ENCODE measurements at places on chromosomes 5 and 9.

DNA sequence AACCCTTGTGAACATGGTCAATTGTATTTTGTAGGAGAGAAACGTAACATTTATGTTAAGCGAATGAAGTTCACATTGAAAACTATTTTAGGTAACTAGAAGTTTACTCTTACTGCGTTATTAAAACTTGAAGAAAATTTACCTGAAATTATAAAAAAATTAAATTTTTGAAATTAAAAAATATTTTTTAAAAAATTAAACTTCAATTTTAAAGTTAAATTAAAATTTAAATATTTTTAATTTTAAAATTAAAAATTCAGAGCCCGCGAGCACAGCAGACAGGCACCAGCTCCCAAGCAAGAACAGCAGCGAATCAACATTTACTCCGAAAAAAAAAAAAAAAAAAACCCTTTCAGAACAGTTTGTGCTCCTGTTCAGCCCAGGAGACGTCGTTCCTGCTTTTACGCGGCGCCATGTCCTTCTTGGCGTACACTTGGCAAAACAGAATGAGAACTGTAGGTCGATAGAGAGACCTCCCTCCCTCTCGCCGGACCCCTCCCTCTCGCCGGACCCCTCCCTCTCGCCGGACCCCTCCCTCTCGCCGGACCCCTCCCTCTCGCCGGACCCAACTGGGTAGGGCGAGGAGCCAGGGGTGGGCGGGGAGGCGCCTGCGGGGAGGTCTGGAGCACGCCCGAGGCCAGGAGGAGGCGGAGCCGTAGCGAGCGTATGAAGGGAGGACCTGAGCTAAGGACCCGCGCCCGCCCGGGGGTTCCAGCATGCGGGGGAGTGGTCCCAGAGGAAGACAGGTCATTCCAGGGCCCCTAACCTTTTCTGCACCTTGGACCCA, 235.8 kb downstream of the ROR2 start:
- no peak for DNase-seq

- no peak for DNase-seq
These were observed 183.2 kb downstream of the ACTL7B start for GRCh38 chr9:108672475-108673190.

- DNase-seq, result no peak
These were observed 27.5 kb downstream of the SLC46A2 start for GRCh38 chr9:112863214-112863613.

GRCh38 chr5:55445791-55446190, 89.0 kb downstream of the PLPP1 start:
- no peak for DNase-seq

GRCh38 chr9:4262735-4263141, 37.1 kb downstream of the GLIS3 start:
- no peak for DNase-seq

All from stimulated activated CD4-positive, alpha-beta T cell treated with anti-CD3 and anti-CD28 coated beads, Interleukin-15, amount 100 ng/mL, for 1 hour (primary cell).